ENCODE measurements at places on chromosomes 11 and 22.
A peak's percentile ranks its signal among the peaks of the same experiment; 100 is the strongest.

GRCh38 chr11:114713756-114714155 is 35.4 kb downstream of the NXPE2 start:
- DNase-seq = no peak

DNA sequence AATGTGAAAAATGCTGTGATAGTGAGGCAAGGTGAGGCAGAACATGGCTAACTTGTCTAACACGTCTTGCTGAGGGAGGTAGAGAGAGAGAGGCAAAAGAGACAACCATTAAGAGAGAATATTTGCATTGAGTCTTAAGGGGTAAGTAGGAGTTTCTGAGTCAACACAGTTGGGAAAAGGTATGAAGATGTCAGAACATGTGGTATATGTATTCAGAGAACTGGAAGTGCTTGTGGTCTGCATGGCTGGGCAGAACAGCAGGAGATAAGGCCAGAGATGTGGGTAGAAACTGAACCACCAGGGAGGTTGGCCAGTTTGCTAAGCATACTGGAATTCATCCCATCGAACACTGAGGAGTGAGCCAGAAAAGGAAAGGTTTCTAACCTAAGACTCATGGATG is 25.0 kb upstream of the SLC5A1 start:
- no peak for DNase-seq

DNA sequence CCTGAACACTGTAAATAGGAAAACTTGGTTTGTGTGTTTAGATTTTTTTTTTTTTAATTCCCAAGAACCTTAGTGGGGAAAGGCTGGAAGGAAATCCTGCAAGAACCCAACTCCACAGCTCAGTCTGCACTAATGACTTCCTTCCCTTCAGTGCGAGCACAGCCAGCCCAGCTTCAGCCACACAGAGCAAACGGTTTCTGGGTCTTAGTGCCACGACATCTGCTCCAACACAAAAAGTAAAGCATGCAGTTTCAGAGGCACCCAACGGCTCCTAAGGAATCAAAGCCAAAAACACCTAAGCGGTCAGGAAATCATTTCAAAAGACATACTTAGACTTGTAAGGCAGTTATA is 236.1 kb downstream of the TTC28 start:
- DNase-seq = peak; percentile 52

- no peak for DNase-seq
Observed at GRCh38 chr11:130071211-130071712, 1.6 kb downstream of the APLP2 start.

DNA sequence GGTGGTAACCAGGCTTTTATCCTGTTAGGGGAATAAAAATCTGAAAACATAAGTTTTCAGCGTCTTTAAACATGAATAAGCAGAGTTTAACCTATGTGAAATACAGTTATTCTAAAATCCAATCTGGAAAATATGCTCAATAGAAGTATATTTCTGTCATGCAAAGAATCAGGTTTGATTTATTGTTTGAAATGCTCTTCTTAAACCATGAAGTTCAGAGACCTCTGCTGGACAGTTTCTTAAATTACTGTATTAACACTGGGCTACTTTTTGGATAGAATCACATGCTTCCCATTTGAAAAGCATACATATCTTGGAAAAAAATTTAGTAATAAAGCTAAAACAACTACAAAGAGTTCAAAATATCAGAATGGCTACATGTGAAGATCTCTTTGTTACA is 25.4 kb downstream of the APIP start:
- DNase-seq = no peak

GRCh38 chr11:77454867-77455655 is 18.8 kb downstream of the PAK1 start:
- no peak for DNase-seq

GRCh38 chr11:46659908-46660307 is 40.5 kb downstream of the ARHGAP1 start:
- DNase-seq = no peak

GRCh38 chr22:50677493-50678217 is 5.0 kb downstream of the SHANK3 start:
- no peak for DNase-seq

DNA sequence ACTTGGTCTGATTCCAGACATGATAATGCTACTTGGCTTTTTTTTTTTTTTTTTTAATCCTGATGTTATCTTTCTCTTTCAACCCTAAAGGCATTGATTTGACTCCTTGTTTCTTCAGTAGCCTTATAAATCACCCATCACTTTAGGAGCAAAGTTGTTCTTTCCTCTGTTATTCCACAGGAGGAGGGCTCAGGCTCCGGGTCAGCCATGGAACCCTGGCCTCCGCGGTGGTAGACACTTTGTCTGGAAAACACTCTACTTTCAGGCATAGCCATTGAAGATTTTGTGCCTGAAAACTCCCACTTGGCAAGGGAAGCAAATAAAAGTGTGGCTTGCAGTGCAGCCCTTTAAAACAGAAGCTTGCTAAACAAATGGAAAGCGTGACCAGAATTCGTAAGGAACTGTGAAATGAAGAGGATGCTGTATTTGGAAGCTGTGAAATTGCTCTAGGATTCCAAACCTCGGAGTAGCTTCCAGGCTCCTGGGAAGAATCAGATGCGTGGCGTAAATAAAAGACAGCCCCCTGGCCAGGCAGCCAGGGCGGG is 44.9 kb downstream of the ARHGAP8 start:
- DNase-seq = no peak

All from CD4-positive, alpha-beta T cell treated with Interleukin-6 for 4 hours (primary cell).